Regular cardiac myocyte (primary cell): ENCODE measurements at places on chromosomes 12 and 14. TPM values are rescaled to one million over a fixed set of nuclear protein-coding genes. Genes with fewer than 3 reads are reported as not detected.

KLC1 gene
- 230 and 231 TPM in 2 replicates for total RNA-seq

E2F7 gene
- total RNA-seq, result 18.6 and 28.6 TPM in 2 replicates

MUCL1 gene
- not detected in 2 replicates for total RNA-seq

IAPP gene
- total RNA-seq, result 0.96 TPM in 1 of 2 replicates, not detected in the other

NXPH4 gene
- total RNA-seq, result 4.4 and 9.6 TPM in 2 replicates

ATP23 gene
- total RNA-seq, result 12.8 and 18.0 TPM in 2 replicates

RNF212B gene
- total RNA-seq, result not detected in 2 replicates

AP5M1 gene
- 21.3 and 25.1 TPM in 2 replicates for total RNA-seq

FAM181A gene
- not detected in 2 replicates for total RNA-seq

PPP1R1A gene
- not detected in 2 replicates for total RNA-seq

CHGA gene
- under 0.01 TPM in 1 of 2 replicates, not detected in the other for total RNA-seq

SOAT2 gene
- total RNA-seq, result 0.19 TPM in 1 of 2 replicates, not detected in the other

SLC25A21 gene
- under 0.01 and 0.58 TPM in 2 replicates for total RNA-seq

CLMN gene
- 0.58 and 3.9 TPM in 2 replicates for total RNA-seq

STX2 gene
- 47.9 and 50.0 TPM in 2 replicates for total RNA-seq

PLEK2 gene
- 9.3 and 42.0 TPM in 2 replicates for total RNA-seq

TSPAN11 gene
- total RNA-seq, result under 0.01 and 0.28 TPM in 2 replicates

DHRS4L2 gene
- total RNA-seq, result 16.3 and 16.9 TPM in 2 replicates

IFNG-AS1 gene
- not detected in 2 replicates for total RNA-seq

DNAJC22 gene
- total RNA-seq, result 1.7 and 2.5 TPM in 2 replicates

FLVCR2 gene
- total RNA-seq, result 1.5 and 7.9 TPM in 2 replicates

EGLN3 gene
- 0.19 and 7.0 TPM in 2 replicates for total RNA-seq

TAS2R42 gene
- not detected in 2 replicates for total RNA-seq

PALS1 gene
- 33.8 and 35.9 TPM in 2 replicates for total RNA-seq
